ENCODE measurements at places on chromosomes 5 and 9.

DNA sequence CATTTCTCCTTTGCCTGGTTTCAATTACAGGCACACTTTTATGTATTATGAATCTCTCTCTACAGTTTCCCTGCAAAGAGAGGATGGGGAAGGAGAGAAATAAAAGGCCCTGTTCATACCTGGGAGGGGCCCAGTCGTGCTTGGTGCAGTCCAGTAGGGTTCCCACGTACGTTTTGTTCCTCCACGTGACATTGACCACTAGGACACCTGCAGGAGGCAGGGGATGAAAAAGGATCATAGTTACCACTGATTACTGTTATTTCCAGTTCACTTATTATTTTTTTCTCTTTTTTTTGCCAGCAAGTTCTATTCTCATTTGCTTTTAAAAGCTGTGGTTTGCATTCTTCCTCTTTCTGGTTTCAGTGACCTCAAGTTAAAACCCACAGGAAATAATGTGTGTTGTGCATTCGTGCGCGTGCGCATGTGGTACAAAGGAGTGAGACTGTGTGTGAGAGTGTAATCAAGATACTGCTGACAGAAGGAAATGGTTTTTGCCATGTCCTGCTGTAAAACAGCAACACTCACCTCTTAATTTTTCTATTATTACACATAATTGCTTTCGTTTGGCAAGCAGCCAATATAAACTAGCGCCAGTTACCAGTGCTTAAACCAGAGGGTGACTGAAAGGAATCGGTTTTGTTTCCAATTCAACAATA lies 96.8 kb downstream of the ZNF608 start:
- peak; percentile 81 for DNase-seq

DNA sequence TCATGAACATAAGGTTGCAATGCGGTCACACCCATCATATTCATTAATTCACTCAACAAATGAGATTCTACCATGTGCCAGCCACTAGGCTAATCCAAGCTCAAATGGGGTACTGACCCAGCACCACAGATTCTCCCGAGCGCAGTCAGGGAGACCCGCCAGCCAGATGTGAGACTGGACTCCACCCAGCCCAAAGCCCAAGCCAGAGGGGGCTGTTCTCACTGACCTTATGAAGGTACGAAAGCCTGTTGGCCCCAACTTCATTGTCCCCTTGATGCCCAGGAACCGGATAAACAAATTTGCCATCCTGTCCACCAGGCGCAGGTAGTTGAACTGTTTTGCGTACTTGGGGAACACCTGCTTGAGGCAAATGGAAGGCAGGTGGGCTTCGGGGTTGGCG lies 218.8 kb downstream of the DAB2IP start:
- DNase-seq, result no peak

GRCh38 chr9:97109194-97109811 lies 70.4 kb upstream of the CTSV start:
- no peak for DNase-seq

- no peak for DNase-seq
These were observed 79.5 kb downstream of the OSMR start for GRCh38 chr5:38925154-38925925.

DNA sequence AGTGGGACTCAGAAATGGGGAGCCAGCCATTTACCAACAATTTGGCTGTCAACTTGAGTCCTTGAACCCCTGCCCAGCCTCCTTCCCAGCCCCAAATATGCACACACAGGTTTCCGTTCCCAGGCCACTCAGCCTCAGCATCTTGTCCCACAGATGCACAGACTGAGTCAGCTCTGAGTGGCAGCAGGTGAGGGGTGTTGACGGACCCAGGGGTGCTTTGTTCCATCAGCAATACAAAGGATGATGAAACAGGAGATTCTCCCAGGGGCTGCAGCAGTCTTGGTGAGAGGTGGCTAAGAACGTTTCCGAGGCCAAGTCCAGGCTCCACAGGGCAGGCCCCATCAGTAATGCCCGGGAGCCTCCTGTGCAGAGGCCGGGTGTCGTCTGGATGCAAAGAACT lies 4.9 kb upstream of the OLFM1 start:
- DNase-seq, result no peak

GRCh38 chr9:134959126-134959970 lies 41.6 kb upstream of the FCN1 start:
- DNase-seq, result no peak

DNA sequence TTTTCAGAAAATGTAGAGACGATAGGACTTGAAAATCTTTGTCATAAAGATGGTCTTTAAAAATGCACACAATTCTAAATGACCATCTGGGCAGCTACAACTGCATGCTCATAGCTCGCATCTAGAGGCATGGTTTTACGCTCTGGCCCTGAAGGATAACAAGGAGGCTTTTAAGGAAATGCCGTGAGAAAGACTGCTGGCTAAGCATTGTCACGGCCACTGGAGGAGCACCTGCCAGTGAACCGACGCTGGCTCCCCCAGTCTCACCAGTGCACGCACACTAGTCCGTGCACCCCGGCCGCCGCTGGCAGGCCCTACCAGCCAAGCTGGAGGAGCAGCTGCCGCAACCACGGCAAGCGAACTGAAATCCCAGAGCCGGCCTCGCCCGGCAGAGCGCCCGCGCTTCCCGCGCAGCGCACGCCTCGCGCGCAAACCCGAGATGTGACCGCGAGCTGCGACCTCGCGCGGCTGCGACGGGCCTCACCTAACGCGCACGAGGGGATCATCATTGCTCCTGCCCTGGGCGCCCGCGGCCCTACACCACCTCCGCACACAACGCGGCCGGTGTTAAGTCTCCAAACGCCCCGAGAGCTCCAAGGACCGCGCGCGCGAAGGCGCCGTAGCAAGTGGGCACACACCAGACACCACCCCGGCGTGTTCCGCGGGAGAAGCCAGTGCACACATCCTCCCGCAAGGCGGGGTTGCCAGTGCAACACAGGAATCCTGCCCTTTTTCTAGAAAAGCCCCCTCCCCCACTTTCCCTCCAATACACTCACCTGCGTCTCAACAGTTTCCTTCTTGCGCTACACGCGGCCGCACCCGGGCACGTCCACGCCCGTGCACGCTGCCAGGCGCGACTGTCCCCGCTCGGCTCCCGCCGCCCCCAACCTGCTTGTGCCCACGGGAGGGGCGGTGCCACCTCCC lies 5.3 kb downstream of the ELAVL2 start:
- DNase-seq, result no peak

DNA sequence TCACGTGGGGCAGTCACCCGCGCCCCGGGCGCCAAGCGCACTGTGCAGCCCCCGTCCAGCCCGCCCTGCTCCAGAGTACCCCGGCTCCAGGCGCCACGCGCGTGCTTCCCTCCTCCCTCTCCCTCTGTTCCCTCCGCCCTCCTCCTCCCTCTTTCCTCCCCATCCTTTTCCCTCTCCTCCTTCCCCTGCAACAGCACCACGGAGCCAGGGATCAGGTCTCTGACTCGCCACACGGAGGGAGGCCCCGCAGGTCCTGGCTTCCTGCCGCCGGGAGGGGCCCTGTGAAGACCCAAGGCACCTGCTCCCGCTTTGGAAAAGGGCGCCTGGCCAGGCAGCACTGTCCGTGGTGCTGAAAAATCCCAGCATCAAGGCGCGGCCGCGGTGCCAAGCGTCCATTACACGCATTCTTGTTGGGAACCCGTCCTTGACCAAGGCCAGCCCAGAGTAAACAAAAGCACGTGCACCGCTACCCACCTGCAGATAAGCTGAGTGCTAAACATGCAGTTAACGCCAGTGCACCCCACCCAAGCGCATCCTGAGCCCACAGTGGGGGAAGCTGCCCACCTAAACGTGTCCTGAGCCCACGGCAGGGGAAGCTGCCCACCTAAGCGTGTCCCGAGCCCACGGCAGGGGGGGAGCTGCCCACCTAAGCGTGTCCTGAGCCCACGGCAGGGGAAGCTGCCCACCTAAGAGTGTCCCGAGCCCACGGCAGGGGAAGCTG lies 21.7 kb downstream of the SLC6A18 start:
- DNase-seq, result no peak

DNA sequence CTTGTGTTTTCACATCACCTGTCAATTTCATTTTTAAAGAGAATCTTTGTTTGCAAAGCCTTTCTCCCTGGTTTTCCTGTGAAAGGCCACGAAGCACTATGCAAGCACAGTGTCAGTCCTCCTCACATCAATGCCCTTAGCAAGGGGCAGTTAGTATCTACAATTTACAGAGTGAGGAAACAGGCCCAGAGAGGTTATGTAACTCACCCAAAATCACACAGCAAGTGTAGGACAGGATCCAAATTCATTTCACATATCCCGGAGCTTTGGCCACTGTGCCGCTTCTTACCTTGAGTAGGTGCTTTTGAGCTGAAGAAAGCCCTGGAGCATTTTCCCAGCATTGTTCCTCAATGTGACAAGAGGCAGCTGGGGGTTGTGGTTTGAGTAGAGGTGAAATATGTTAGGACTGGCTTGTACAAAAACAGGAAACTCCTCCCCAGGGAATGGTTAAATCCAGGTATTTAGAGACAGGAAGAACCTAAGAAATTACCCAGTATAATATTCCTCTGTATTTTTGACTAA lies 283.8 kb downstream of the NTRK2 start:
- no peak for DNase-seq

DNA sequence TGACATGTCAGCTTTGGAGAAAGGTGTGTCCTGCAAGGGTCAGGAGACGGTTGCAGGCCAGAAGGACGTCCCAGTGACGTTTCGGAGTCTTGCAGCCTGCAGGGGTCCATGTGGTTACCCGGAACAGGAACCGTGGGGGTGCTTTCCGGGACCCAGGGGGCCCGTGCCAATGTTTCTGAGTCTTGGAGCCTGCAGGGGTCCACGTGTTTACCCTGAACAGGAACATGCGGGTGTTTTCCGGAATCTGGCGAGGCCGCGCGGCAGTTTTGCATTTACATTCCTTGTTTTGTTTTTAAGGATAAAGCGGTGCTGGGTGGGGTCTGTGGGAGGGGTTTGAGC lies 30.6 kb downstream of the NKD2 start:
- no peak for DNase-seq

DNA sequence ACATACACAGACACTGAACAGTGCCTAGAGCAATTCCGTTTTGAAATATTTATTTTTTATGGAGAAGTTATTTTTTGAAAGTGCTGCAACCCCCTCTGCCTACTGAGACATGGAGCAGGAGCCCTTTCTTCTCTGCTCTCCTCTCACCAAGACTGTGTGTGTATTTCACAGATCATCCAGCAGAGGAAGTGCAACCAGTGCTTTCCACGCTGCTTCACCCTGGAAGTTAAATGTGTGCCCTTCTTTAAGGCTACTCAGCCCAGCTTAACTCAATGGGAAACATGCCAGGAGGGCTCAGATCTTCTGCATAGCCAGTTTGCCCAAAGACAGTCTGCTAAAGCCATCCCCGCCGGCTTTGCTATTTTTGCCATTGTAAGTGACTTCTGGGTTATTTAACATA lies 606.3 kb downstream of the TLE1 start:
- DNase-seq, result no peak

DNA sequence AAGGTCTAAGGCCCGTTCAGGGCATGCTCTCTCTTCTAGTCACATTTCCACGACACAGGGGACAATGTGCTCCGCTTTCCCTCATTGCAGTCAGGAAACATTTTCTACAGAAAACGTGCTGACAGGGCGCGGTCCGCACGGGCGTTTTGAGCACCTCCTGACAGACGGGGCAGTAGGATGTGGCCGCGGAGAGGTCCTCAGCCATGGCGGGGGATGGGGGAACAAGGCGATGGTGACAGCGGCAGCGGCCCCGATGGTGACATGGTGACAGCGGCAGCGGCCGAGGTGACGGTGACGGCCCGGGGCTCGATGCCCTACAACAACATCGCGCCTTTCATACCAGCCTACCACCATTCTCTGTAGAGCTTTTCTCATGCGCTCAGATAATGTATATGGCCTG lies 4.1 kb downstream of the PLPP1 start:
- no peak for DNase-seq

All from germinal center (tissue), 1 donor.